ENCODE measurements at places on chromosomes 4 and X.

DNA sequence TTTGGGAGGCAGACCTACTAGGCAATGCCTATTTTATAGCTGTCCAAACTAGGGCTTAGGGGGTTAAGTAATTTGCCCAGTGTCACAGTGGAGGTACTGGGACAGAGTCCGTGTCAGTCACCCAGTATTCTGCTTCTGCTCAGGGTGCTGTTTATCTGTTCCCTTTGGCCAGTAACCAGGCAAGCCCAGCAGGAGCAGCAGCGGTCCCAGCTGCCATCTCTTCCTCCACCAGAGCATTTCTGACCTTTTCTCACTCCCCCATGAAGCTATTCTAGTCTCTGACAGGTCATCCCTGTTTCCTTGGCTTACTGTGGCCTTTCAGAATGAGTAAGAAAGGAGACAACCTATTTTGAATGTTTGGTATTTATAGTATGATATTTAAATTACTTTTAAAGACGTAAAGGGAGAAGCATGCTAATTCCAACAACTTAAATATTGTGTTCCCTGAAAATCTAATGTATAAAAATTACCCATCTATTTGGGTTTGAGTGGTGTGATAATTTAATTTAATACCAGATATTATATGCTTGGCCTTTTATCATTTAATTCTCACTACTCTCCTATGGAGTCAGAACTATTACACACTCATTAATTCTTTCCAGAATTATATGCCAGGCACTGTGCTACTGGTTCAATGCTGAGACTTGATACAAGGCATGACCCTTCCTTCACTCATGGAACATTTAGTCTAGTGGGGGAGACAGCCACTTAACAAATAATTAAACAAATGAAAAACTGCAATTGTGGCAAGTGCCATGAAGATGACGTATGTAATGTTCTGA, 60.6 kb downstream of the RPS6KA3 start:
- no peak for DNase-seq

DNA sequence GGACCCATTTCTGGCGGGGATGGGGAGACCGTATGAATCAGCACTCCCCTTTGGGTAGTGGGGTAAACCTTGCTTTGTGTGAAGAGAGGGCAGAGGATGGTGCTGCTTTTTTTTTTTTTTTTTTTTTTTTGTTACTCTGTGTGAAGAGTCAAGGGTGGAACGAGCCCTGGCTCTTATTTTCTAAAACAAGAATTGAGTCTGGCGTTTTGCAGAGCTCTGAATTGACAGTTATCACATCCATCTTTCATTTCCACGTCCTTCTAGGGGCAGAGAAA, 1.2 kb downstream of the SLAIN2 start:
- DNase-seq: no peak

GRCh38 chr4:150805183-150806025, 209.7 kb downstream of the LRBA start:
- no peak for DNase-seq

- no peak for DNase-seq
Measured at GRCh38 chr4:53355930-53356521, 9.8 kb downstream of the SCFD2 start.

- DNase-seq: no peak
Measured at GRCh38 chr4:39786838-39787237, 88.9 kb downstream of the UBE2K start.

DNA sequence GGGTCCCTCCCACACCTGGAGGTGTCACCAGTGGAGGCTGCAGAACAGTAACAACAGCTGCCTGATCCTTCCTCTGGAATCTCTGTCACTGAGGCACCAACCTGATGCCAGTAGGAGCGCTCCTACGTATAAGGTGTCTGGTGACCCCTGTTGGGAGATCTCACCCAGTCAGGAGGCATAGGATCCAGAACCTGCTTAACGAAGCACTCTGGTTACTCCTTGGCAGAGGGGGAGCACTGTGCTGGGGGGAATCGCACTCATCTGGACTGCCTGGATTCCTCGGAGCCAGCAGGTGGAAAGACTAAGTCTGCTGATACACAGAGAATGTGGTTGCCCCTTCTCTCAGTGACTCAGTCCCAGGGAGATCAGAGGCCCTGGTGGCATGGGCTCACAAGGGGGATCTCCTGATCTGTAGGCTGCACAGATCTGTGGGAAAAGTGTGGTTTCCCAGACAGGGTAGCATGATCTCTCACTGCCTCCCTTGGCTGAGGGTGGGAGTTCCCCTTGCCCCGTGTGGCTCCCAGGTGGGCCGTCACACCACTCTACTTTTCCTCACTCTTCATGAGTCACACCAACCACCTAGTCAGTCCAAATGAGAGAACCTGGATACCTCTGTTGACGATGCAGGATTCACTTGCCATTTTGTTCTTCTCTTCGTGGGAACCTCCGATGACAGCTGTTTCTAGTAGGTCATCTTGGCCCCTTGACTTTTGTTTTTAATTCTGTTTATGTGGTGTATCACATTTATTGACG, 305.9 kb downstream of the IDS start:
- no peak for DNase-seq

GRCh38 chr4:78940752-78941151, 1.5 kb upstream of the PAQR3 start:
- DNase-seq: no peak

GRCh38 chrX:8916697-8917096, 115.5 kb upstream of the FAM9A start:
- no peak for DNase-seq

GRCh38 chrX:11097933-11098332, 13.2 kb upstream of the HCCS start:
- no peak for DNase-seq

DNA sequence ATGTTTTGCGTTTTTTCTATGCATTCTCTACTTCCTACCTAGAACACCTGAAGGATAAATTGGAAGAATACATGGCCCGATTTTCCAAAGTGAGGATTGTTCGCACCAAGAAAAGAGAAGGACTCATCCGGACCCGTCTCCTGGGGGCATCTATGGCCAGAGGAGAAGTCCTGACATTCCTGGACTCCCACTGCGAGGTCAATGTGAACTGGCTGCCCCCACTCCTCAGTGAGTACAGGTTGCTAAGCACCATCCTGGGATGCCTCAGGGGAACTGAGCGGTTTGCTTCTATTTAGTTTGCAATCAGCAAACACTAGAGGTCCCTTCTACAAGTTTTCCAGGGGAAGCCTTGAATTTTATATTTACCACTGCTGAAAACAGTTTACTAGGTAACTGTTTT, 359.3 kb upstream of the GALNT7 start:
- DNase-seq: no peak

DNA sequence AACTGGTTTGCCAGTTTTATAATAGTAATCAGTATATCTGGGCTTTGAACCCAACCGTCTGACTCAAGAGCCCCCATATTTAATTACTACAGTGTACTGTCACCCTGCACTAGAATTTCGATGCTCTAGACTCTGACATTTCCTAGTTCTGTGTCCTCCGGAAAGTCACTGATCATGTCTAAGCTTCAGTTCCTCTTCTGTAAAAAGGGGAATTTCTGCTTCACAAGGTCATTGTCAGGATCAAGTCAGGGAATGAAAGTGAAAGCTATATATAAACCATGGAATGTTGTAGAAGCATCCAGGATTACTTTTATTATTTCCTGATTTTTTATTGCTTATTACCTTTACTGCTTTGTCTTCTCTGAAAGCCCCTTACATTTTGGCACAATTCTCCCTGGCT, 4.0 kb upstream of the KCNIP4 start:
- DNase-seq: no peak

GRCh38 chrX:84729408-84729807, 227.2 kb upstream of the HDX start:
- DNase-seq: no peak

DNA sequence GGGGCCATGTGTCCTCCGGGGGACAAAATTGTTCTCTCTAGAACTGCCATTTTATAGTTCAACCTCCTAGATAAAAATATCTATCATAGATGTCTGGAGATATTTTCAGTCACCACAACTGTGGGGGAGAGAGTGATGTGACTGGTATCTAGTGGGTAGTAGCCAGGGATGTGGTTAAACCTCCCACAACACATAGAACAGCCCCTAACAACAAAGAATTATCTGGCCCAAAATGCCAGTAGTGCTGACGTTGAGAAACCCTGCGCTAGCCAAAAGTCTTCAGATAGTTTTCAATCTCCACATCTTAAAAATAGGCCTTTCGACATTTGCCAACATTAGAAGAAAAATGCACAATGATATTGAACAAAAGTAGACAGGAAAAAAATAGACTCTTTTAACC, 19.0 kb upstream of the SUPT20HL2 start:
- DNase-seq: no peak

GRCh38 chr4:10077483-10078335, 38.9 kb downstream of the WDR1 start:
- DNase-seq: no peak

DNA sequence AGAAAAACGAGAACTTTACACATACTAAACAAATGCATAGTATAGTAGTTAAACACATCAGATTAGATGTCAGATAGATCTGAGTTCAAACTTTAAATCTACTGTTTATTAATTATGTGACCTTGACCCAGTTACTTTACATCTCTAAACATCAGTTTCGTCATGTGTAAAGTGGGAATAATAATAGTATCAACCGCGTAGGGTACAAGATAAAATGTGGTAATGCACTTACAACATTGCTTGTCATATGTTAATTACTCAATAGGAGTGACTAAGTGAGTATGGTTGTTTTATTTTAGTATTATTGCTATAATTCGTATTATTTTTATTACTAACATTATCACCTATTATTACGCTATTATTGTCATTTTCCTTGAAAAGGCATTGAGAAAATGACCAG, 144.2 kb downstream of the KLHL4 start:
- DNase-seq: no peak

GRCh38 chrX:10280071-10280470, 123.3 kb downstream of the CLCN4 start:
- DNase-seq: no peak

DNA sequence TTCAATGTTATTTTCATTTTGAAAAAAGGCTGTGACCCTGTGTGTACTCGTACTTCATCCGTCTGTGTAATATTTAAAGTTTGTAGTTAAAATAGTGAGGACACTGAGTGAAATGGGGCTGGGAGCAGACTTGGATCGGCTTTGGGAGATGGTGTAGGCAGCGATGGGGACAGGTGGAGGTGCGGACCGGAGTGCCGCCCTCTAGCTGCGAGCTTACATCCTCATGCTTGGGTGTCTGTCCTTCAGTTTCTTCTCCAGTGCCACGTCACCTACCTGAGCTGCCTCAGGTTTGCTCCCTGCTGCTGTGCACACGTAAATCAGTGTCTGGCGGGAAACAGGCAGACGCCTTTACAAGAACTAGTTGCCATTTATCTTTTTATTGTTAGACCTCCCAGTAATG, 146.1 kb downstream of the GPR143 start:
- no peak for DNase-seq

DNA sequence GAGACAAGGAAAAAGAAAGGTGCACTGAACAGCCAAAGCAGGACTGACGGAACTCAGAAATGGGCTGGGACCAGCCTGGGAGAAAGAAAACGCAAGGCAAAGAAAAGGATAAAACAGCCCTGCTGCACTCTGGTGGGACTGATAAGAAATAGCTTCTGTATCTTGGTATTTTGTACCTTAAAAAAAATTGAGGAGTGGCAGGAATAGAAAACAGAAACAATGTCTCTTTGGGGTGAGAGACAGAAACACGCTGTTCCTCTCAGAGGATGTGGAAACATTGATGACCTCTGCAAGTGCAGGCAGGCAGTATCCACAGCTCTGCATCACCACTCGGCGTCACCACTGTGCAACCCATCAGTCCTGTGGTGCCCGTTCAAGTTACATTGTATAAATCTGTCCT, 152.5 kb upstream of the SPRY1 start:
- DNase-seq: no peak

GRCh38 chr4:188295899-188296298, 156.7 kb downstream of the TRIML1 start:
- DNase-seq: no peak

GRCh38 chrX:105488716-105489115, 268.2 kb upstream of the TEX13A start:
- DNase-seq: no peak

DNA sequence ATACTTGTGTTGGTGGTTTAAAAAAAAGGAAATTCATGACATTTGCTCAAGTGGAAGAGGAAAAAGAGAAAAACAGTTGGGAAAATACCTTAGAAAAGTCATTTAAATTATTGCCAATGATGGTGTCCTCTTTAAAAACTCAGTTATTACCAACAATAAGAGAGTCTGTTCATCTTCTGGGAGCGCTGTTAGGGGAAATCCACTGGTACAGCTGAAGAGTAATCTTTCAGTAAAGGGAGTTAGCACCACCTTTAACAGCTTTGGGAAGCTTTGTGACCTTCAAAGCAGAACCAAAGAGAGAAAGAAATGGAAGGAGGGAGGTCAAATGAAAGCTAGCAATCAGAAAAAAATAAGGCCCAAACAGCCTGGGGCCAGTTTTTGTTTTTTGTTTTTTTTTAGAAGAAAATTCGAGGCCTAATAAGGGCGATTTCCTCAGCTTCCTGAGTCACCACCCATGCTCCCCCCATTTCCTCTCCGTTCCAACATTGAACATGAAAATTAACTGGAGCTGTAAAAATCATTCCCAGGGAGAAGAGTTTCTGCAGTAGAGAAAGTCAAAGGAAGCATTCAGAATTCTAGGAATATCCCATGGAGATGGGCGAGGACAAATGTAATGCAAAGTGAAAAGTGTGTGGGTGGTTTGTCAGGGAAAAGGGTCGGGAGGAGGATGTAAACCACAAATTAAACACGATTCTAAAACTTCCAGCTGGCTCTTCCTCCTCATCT, 115.1 kb downstream of the SH3KBP1 start:
- no peak for DNase-seq

DNA sequence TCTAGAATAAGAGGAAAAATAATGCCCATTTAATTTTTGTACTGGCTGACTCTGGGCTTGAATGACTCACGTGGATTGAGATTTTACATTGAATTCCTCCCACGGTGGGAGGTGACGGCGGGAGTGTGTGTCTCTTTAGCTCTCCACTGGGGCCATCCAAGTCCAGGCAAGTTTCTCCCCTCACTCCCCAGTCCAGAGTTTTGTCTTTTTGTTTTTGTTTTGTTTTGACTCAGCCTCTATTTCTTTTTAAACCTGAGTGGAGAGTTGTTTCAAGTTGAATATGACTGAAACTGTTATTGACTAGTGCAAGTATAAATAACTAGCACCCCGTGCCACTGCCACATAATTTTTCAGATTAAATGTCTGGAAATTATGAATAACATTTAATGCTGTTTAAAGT, 13.6 kb downstream of the CHST7 start:
- no peak for DNase-seq

GRCh38 chr4:98298022-98298421, 36.8 kb downstream of the RAP1GDS1 start:
- no peak for DNase-seq

DNA sequence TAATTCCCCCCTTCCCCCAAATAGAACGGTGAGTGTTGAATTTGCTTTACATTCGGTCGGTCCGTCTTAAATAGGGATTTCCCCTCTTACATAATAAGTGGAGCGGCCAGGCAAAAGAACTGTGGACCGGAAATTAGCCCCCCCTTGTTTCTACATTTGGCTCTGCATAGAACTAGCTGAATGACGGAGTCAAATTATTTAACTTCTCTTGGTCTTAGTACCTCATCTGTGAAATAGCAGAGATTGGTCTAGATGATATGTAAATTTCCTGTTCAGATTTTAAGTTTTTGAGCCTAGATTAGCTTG, 1.3 kb downstream of the SPATA18 start:
- DNase-seq: no peak

- DNase-seq: no peak
Measured at GRCh38 chrX:153688911-153689590, 1.3 kb downstream of the SLC6A8 start.
